ENCODE measurements at places on chromosomes 12 and 14.

DNA sequence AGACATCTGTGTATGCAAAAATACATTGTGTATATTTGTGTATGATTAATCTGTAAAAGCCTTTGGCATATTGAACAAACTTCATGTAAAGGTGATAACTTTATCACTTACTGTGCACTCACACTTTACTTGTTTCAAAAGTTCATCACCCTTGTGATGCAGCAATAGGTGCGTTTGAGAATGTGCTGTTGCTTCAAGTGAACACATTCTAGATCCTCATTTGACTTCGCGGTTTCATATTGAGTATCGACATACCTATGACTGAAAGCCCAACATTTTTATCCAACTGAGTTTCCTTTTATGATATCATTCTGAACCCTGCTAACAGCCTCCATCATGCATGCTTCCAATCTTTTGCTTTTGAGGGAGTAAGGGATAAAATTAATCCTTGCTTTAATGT is 1086.9 kb downstream of the TMEM121 start:
- DNase-seq = no peak
- no peak overlapping the region for H3K4me3 ChIP-seq

DNA sequence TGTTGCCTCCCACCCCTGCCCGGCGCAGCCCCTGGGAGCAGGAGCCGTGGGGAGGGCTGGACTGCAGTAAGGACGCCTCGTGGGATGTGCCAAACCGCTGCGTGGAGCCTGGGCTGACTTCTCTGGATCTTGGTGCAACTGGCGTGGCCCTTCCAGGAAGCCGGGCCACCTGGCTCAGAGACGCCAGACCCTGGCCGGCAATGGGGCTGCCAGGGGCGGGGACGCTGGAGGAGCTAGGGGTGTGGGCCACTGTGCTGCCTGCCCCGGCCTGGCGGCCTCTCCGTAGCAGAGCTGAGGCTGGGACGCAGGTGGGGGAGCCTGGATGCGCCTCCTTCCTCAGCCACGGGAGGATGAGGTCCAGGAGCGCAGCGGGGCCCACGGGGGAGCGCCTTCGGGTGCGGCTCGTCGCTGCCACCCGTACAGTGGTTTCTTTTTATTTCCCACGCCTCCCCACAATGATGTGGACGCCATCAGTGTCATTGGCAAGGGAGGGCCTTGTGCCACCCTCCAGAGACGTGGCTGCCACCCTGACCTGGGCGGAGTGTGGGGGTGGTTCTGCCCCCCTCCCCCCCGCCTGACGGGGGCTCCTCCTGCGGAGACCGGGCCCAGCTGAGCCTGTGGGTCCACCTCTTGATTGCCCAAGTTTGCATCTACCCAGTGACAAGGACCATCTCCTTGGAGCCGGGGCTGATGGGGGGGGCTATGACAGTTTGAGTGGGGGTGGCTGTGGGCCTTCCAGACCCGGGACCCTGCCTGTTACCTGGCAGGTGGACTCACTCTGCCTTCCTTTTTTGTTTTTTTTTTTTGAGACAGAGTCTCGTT is 11.3 kb downstream of the DDX51 start:
- H3K4me1 ChIP-seq = no peaks in the 10 kb centered on the region
- DNase-seq = no peak
- H3K4me3 ChIP-seq = no peak overlapping the region
- H3K27me3 ChIP-seq = no peaks in the 10 kb centered on the region
- no peak overlapping the region for H3K27ac ChIP-seq

GRCh38 chr14:25052385-25052784 is 2.4 kb upstream of the STXBP6 start:
- H3K27ac ChIP-seq = no peak overlapping the region
- H3K4me3 ChIP-seq = no peak overlapping the region
- DNase-seq = no peak
- peaks cover 47% of the 10 kb centered on the region for H3K27me3 ChIP-seq
- no peaks in the 10 kb centered on the region for H3K36me3 ChIP-seq

DNA sequence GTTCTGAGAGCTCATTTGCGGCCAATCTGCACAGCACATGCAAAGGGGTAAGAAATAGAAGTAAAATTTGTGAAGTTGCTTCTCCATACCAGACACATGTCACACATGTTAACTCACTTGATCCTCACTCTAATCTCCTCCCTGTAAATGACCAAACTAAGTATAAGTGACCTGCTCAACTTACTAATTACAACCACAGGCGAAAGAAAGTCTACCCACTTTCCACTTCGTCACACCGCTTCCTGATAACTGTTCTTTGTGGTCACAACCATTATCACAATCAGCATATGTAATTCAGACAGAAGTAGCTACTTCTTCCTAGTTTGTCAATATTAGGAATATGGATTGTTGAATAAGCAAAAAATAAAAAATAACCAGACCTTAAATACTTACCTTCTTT is 293.7 kb upstream of the CLEC14A start:
- no peak overlapping the region for H3K27ac ChIP-seq
- H3K4me3 ChIP-seq = no peak overlapping the region
- DNase-seq = no peak
- H3K4me1 ChIP-seq = no peaks in the 10 kb centered on the region
- H3K36me3 ChIP-seq = no peaks in the 10 kb centered on the region
- no peaks in the 10 kb centered on the region for H3K27me3 ChIP-seq

- no peak overlapping the region for H3K4me3 ChIP-seq
- no peak for DNase-seq
- no peak overlapping the region for H3K27ac ChIP-seq
- no peaks in the 10 kb centered on the region for H3K36me3 ChIP-seq
- H3K4me1 ChIP-seq = no peaks in the 10 kb centered on the region
- no peaks in the 10 kb centered on the region for H3K27me3 ChIP-seq
Observed at GRCh38 chr14:80150301-80150700, 61.0 kb downstream of the DIO2 start.

- peaks cover 47% of the 10 kb centered on the region for H3K36me3 ChIP-seq
- DNase-seq = no peak
- H3K27me3 ChIP-seq = no peaks in the 10 kb centered on the region
Observed at GRCh38 chr14:101839661-101840060, 78.2 kb downstream of the PPP2R5C start.

- no peaks in the 10 kb centered on the region for H3K27me3 ChIP-seq
- DNase-seq = no peak
Observed at GRCh38 chr12:92272061-92272964, 126.7 kb upstream of the BTG1 start.

DNA sequence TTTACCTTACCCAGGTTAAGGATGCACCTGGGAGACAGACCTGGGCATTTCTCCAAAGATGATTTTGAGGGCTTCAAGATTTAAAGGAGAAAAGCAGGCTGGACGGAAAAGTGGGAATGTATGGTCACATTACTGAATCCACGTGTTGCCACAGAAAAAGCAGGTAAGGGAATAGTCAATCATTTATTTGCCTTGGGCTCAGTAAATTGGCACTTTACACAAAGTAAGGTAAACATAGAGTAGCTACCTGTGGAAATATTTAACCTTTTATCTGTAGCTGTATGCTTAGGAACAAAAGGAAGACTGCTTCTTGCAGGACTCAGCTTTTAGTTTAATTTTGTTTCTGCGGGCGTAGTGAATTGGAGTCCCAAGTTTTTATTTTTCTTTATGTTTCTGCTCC is 153.3 kb downstream of the SLCO1B3 start:
- DNase-seq = no peak
- no peak overlapping the region for H3K27ac ChIP-seq
- no peaks in the 10 kb centered on the region for H3K4me1 ChIP-seq
- H3K4me3 ChIP-seq = no peak overlapping the region
- no peaks in the 10 kb centered on the region for H3K36me3 ChIP-seq

GRCh38 chr14:68658943-68659931 is 133.6 kb downstream of the ZFP36L1 start:
- H3K36me3 ChIP-seq = no peaks in the 10 kb centered on the region
- DNase-seq = no peak
- H3K4me1 ChIP-seq = peaks cover 21% of the 10 kb centered on the region
- no peaks in the 10 kb centered on the region for H3K27me3 ChIP-seq

- peaks cover 21% of the 10 kb centered on the region for H3K4me1 ChIP-seq
- DNase-seq = no peak
- no peak overlapping the region for H3K27ac ChIP-seq
Observed at GRCh38 chr12:54044425-54045103, 9.1 kb upstream of the HOXC4 start.

DNA sequence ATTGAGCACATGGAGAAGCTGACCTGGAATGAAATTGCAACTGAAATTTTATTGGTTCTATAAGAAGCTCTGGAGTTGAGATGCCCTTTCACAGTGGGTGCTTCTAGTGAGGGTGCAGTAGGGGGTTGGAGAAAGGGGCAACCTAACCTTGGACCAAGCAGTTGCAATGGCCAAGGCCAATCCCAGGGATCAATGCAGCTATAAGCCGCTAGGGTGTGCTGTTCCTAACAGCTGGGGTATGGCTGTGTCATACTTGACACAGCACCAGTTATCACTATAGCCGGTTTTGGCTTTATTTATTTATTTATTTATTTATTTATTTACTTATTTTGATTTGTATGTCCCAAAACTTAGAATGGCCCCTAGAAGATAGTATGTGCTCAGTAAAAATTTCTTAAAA is 505.9 kb downstream of the FLRT2 start:
- no peaks in the 10 kb centered on the region for H3K36me3 ChIP-seq
- H3K4me3 ChIP-seq = no peak overlapping the region
- no peak for DNase-seq
- no peak overlapping the region for H3K27ac ChIP-seq

DNA sequence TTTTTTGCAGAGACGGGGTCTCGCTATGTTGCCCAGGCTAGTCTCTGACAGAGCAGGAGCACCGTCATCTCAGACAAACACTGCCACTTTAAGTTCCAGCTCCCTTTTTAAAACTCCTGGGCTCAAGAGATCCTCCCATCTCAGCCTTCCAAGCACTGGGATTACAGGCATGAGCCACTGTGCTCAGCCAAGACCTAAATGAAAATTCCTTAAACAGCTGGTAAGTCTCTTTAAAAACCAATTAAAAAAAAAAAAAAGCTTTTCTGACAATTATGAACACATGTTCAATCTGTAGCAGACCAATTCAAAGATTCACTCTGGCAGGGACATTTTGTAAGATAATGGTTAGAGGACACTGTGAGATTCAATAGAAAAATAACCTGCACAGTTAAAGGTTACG is 77.8 kb downstream of the HECTD4 start:
- peaks cover 24% of the 10 kb centered on the region for H3K36me3 ChIP-seq
- H3K27ac ChIP-seq = no peak overlapping the region
- H3K4me3 ChIP-seq = no peak overlapping the region
- peaks cover 11% of the 10 kb centered on the region for H3K4me1 ChIP-seq
- H3K27me3 ChIP-seq = no peaks in the 10 kb centered on the region
- DNase-seq = no peak

DNA sequence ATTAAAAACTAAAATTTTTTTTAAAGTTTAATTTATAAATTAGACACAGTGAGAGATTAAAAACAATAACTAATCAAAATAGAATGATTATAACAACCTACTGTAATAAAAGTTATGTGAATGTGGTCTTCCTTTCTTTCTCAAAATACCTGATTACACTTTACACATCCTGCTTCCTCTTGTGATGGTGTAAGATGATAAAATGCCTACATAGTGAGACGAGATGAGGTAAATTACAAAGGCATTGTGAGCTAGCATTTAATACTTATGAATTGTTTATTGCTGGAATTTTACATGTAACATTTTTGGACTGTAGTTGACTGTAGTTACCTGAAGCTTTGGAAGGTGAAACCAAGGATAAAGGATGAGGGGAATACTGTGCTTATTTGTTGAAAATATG is 94.2 kb upstream of the CLEC14A start:
- H3K4me1 ChIP-seq = no peaks in the 10 kb centered on the region
- no peak overlapping the region for H3K4me3 ChIP-seq
- H3K27me3 ChIP-seq = no peaks in the 10 kb centered on the region
- H3K27ac ChIP-seq = no peak overlapping the region
- H3K36me3 ChIP-seq = no peaks in the 10 kb centered on the region

- no peak overlapping the region for H3K4me3 ChIP-seq
- no peaks in the 10 kb centered on the region for H3K27me3 ChIP-seq
- H3K27ac ChIP-seq = no peak overlapping the region
- no peaks in the 10 kb centered on the region for H3K36me3 ChIP-seq
- no peak for DNase-seq
- H3K4me1 ChIP-seq = no peaks in the 10 kb centered on the region
Observed at GRCh38 chr14:87443787-87444186, 549.2 kb downstream of the GALC start.

DNA sequence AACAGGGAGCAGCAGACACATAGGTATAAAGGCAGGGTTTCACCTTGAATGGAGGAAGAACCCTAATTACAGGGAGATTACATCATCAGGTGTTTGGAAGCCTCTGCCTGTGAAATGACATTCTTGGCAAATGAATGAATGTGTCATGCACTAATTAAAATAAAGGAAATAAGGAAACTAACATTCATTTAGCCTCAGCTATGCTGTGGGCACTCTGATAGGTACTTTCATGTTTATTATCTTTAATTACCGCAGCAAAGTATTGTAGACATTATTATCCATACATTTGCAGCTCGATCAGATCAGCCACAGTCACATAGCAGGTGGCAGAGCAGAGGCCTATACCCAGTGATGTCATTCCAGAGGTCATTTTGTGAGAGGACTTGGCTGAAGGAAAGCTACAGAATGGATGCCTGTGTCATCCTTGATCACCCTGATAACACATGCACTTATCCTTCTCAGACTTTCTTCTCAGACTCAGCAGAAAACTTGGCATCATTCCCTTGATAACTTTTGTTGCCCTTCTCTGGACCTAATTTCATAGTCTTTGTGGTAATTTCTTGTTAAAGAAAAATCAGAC is 18.4 kb downstream of the ZNF664 start:
- no peak overlapping the region for H3K4me3 ChIP-seq
- no peak for DNase-seq
- peaks cover 28% of the 10 kb centered on the region for H3K4me1 ChIP-seq
- no peak overlapping the region for H3K27ac ChIP-seq
- H3K36me3 ChIP-seq = peaks cover 30% of the 10 kb centered on the region
- no peaks in the 10 kb centered on the region for H3K27me3 ChIP-seq

DNA sequence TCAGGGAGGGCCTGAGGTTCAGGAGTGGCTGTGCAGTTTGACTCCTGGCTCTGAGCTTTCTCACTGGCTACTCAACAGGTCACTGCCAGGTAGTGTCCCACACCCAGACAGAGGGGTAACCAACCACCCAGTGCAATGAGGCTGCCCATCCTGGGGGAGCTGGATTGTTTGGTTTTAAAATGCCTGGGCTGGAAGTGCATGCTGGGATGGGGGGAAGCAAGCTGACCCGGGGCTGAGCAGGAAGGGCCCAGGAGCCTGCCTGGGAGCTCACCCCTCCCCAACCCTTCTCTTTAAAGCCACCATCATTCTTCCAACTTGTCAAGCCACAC is 12.6 kb upstream of the ABHD12B start:
- no peak for DNase-seq
- H3K27ac ChIP-seq = peak overlapping the region; percentile 73
- no peaks in the 10 kb centered on the region for H3K36me3 ChIP-seq

DNA sequence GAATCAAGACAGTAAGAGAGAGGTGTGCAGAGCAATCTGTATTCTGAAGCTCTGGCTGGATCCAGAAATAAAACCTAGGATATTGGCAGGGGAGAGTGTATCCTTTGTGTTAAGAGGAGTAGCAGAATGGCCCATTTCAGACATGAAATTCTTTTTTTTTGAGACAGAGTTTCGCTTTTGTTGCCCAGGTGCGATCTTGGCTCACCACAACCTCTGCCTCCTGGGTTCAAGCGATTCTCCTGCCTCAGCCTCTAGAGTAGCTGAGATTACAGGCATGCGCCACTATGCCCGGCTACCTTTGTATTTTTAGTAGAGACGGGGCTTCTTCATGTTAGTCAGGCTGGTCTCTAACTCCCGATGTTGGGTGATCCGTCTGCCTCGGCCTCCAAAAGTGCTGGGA is 6.1 kb upstream of the SRGAP1 start:
- peaks cover 3% of the 10 kb centered on the region for H3K4me1 ChIP-seq
- H3K36me3 ChIP-seq = no peaks in the 10 kb centered on the region
- H3K27ac ChIP-seq = no peak overlapping the region
- H3K27me3 ChIP-seq = peaks cover 16% of the 10 kb centered on the region

- peaks cover 6% of the 10 kb centered on the region for H3K4me1 ChIP-seq
- H3K4me3 ChIP-seq = no peak overlapping the region
- peaks cover 58% of the 10 kb centered on the region for H3K36me3 ChIP-seq
Observed at GRCh38 chr14:64115401-64115800, 178.8 kb downstream of the ESR2 start.

All from activated CD8-positive, alpha-beta T cell treated with anti-CD3 and anti-CD28 coated beads, Interleukin-2, amount 10 ng/mL, durations not matched to agents 7 days and 5 days (primary cell).